ENCODE measurements at places on chromosomes 11 and 22.

DNA sequence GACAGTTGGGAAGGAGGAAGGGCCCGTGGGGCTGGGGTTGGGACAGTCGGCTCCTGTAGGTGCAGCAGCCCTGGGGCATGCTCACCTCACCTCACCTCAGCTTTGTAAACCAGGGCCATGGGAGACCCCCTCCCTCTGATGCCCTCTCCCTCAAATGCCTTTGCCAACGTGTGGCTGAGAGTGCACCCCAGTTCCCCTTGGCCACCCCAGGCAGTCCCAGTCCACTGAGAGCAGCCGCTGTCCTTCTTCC lies 4.2 kb upstream of the NEAT1 start:
- DNase-seq, result no peak

DNA sequence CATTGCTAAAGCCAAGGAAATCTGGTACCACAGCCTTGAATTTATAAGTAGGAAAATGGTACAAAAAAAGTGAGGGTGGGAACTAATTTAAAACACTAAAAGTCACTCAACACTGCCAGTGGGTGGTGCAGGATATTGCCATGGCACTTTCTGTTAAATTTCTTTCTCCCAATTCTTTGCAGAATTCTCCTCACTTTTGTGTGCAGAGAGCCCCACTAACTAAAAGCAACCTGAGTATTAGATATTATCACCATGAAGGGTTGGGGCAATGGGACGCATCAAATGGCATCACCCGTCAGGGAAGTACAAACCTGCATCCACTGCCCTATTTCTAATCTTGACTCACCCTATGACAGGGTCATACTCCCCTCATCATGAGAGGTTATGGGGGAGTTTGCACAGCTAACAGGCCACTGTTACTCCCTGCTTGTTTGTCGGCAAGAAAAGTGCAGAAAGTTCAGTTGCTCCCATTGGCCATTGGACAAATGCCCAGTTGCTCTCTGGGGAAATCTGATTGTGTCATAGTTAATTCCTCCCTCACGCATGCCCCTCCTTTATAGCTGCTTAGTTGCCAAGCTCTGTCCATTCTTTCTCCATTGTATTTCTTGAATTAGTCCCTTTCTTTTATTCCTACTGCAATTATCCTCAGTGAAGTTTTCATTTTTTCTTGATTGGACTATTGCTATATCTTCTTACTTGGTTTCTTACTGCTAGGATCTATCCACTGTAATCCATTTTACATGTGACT lies 93.8 kb upstream of the BLID start:
- no peak for DNase-seq

DNA sequence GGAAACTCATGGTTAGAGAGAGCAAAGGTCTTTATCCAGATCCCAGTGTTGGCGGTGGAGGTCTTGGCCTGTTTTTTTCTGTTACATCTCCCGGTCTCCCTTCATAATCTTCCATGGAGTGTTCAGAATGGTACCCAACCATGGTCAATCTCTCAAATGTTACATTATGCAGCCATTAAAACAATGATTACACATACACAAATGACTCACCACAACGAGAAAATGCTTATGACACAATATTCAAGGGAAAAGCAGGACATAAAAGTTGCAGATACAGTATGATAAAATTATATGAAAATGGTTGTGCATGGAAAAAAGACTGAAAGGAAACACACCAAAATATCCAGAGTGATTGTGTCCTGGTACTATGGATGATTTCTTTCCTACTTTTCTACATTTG lies 17.8 kb upstream of the CSNK1E start:
- DNase-seq, result no peak

GRCh38 chr11:6625832-6626420 lies 6.7 kb upstream of the TPP1 start:
- DNase-seq, result no peak

DNA sequence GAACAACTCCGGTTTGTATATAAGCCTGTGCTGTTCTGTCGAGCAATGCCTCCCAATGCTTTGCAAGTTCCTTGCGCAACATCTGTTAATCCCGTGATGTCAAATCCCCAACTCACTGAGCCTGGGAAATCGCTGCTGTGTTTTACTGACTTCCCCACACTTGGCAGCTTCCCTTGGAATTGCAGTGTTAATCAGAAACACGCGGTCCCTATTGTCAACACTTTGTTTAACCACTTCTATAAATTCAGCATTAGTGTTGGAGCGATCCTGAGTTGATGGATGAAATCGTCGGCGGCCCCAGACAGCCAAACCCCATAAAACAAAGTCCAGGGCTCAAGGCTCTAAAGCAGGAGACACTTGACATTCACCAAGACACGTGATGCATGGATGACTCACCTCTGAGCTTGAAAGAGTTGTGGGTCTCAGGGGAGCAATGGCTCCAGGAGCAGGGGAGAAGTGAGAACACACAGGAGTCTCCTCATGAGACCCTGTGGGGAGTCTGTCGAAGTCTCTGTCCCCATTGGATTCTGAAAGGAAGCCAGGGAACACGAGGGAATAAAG lies 555.3 kb downstream of the MIAT start:
- no peak for DNase-seq

DNA sequence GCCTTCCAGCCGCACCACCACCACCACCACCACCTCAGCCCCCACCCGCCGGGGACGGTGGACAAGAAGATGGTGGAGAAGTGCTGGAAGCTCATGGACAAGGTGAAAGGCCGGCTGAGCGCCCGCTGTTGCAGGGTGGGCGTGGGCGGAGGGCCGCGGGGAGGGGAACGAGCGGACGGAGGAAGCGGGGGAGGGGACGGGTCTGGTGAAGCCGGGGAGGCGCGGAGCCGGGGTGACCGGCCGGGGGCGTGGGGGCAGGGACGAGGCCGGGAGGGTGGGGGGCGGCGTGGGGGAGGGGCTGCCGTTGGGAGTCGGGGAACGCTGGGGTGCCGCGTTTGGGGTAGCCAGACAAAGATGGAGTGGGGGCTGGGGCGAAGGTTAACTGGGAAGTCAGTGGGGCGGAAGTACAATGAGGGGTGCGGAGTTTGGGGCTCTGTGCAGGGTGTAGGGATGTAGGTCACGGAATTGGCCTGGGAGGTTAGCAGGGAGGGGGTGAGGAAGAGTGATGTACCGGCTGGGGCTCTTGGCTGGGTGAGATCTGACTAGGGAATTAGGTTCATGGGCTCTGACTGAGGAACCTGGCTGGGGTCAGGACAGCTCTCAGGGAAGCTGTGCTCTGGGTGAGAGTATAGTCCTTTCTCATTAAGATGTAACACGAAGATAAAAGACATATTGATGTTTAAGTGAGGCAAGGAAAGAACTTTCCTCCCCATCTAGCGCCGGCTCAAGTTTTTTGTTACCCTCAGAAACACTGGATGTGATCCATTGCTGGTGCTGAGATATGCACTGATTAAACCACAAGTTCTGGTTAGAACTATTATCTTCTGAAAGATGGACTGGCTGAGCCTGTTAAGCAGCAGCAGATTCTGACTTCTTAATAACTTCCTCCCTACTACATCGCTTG lies 624 bp downstream of the CBL start:
- peak; percentile 9 for DNase-seq

- no peak for DNase-seq
Measured at GRCh38 chr11:23727794-23728193, 769.1 kb upstream of the LUZP2 start.

- DNase-seq, result no peak
Measured at GRCh38 chr11:134471087-134471715, 59.2 kb upstream of the B3GAT1 start.

DNA sequence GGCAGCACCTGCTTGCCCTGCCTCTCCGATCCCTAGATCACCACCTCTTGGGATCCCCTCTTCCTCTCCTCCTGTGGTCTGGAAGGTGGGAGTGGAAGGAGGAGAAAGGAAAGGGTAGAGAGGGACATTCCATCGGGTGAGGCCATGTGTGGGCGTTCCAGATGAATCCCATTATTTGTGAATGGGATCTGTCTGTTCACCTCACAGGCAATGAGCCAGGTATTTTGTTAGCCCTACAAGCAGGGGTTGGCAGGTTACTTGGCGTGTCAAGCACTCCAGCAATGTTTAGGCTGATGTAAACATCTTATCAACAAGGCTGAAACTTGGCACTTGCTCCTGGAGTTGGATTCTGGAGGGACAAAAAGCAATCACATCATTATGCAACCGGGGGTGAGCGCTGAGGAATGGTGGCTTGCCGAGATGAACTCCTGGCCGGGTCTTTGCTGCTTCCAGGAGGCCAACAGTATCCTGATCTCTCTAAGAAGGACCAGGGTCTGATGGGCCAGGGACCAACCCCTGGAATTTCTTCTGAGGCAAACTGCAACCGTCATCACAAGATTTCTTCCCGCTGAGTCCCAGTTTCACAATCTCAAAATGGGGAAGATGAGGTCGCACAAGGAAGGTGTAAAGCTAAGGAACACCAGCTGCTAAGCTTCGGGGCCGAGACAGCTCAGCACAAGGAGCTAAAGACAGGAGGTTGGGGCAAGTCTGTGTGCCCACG lies 7.8 kb downstream of the ADAMTS8 start:
- DNase-seq, result no peak

GRCh38 chr22:42300259-42301076 lies 30.0 kb upstream of the TCF20 start:
- no peak for DNase-seq

- DNase-seq, result no peak
Measured at GRCh38 chr11:47967577-47968525, 12.5 kb upstream of the PTPRJ start.

- DNase-seq, result no peak
Measured at GRCh38 chr22:42792909-42793847, 63.9 kb downstream of the ARFGAP3 start.

- no peak for DNase-seq
Measured at GRCh38 chr11:77126861-77127234, 1.2 kb upstream of the MYO7A start.

GRCh38 chr11:5203366-5203765 lies 2.9 kb upstream of the OR51V1 start:
- no peak for DNase-seq

DNA sequence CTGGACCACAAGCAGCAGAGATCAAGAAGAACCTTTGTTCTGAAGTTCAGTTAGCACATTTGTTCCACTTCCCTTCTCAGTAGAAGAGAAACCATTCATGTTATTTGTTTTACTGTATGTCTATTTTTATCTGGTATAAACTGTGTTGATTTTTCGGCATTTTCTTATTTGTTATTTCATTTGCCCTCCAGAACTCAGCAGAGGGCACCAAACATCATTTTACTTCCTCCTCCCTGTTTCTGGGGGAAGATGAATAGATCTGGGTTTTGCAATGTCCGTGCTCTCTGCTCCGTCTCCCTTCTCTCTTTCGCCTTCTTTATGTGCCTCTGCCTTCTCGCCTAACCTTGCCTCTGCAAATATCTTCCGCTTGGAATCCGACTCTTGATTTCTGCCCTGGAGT lies 366.9 kb downstream of the NTM start:
- no peak for DNase-seq

GRCh38 chr11:127274328-127274676 lies 273.7 kb upstream of the KIRREL3 start:
- no peak for DNase-seq

DNA sequence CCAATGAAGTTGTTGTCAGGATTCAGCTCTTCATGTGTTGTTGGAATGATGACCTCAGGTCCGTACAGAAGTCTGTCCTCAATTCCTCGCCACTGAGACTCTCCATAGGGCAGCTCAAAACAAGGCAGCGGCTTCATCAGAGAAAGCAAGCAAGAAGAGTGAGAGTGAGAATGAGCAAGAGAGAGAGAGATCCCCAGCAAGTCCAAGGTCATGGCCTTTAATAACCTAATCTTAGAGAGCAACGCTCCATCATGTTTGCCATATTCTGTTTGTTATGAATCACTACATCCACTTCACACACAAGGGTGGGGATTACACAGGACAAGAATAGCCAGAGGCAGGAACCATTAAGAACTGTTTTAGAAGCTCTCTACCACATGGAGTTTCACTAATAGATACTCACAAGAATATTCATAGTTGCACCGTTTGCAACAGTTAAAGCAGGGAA lies 23.3 kb upstream of the MMP7 start:
- DNase-seq, result no peak

DNA sequence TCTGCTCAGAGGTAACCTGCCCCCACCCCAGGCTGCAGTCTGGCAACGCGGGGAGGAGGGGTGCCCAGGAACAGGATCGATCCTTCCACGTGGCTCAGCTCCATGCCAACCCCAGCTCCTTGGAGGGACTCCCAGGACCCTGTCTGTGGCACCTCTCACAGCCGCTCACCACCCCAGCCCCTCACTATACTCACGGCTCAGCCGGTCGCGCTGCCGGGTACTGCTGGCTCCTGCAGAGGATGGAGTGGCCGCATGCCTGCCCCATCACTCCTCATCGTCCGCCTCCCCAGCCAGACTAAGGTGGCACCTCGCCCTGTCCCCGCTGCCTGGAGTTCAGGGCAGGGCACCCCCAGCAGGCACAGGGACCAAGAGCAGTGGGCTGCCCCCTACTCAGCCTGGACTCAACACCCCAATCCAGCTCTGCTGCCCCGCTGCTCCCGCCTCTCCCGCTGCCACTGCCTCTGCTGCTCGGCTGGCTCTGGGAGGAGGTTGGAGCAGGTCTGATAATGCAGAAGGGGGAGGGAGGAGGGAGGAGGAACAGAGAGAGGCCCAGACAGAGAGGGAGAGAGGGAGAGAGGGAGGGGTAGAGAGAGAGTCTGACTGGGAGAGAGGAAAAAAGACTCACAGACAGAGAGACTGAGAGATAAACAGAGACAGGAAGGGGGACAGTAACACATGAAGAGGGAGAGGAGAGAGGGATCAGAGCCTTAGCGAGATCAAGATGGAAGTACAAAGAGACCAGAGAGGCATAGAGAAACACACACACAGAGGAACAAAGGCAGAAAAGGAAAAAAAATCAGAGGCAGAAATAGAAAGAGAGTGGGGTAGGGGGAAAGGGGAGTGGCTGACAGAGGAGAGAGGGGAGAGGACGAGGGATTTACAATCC lies at the start of gene PDE2A:
TSS of gene PDE2A (minus strand) at position 480 of the 886 bp plus-strand sequence. CDS start at position 265, 215 bp downstream.
- no peak for DNase-seq

DNA sequence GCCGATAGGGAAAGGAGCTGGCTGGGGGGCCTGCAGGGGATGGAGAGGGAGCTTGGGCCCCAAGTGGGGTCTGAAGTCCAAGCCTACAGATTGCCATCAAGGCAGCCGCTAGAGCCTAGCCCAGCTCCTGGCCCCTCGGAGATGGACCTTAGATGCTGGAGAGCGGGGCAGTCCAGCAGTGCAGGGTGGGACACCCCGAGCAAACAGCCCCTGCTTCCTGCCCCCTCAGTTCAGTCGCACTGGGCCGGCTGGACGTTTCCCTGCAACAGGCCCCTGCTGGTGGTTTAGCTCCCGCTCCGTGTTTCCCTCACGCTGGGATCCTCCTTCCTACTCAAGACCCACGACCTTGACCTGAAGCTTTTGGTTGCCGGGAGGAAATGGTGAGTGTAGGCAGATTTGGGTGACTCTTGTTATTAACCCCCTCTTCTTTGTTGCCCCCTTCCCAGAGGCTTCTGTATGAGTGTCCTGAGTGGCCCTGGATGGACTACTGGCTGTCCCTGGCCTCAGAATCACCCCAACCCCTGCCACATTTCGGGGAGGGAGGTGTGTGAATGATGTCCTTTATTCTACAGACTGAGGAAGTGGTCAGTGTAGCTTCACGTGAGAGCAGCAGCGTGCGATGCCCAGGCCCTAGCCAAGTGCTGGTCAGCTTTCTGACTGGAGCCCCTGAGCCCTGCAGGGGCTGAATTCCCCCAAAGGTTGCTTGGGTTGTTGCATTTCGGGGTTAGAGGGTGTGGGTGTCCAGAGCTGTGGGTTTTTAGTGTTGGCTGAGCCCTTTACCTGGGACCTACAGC lies 2.7 kb downstream of the ST3GAL4 start:
- DNase-seq, result no peak

Measured in stimulated activated CD4-positive, alpha-beta T cell treated with anti-CD3 and anti-CD28 coated beads, Interleukin-15, amount 100 ng/mL, for 1 hour (primary cell).